ENCODE measurements at places on chromosomes 13 and 19.
A peak's percentile ranks its signal among the peaks of the same experiment; 100 is the strongest.

DNA sequence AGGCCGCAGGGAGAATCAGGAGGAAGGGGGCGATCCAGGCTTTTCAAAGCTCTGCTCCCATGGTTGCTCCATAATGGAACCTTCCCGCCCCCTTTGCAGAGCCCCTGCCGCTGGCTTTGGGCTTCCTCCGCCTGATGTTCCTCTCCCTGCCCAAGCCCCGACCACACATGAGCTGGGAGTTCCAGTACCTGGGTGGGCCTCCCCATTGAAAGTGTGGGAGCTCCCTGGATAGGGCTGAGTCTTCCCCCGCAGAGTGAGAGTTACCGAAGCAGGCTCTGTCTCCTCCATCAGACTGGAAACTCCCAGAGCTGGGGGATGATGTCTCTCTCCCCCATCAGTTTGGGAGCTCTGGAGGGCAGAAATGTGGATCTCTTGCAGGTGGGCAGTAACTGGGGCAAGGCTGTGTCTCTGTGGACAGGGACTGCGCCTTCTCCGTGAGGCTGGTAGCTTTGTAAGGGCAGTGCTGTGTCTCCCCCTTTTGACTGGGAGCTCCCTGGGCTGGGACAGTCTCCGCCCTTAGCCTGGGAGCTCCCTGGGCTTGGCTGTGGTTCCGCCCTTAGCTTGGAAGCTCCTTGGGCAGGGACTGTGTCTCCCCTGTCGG is 722 bp downstream of the DCAF15 start:
- no peak for DNase-seq

DNA sequence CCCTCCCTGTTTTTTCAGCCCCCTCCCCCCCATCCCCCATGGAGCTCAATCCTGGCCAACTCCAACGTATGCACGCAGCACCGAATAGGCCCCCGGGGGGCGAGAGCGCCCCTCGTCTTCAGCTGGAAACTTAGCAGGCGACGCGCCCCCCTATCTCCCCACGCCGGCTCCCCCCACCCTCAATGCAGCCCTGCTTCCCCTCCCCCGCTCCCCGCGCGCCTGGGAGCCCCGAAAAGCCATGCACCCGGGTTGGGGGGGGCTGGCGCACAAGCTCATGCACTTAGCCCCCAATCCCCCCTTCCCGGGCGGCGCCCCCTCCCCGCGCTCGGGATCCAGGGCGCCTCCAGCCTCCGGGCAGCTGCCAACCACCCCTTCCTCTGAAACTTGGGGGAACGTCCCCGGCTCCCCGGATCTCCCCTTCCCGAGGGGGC is 508 bp downstream of the ZBTB7A start:
- no peak for DNase-seq

DNA sequence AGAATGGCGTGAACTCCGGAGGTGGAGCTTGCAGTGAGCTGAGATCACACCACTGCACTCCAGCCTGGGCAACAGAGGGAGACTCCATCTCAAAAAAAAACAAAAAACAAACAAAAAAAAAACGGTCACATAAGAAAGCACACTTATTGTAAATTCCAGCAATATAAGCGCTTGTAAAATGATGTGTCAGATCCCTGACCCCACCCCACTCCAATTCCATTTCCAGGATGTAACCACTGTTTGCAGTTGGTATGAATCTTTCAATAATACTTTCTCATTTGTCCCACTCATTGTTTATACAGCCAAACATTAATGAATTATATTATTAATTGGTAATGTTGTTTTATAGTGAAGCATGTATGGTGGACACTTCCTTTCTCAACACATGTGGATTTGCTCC is 15.9 kb upstream of the CEACAM1 start:
- no peak for DNase-seq

DNA sequence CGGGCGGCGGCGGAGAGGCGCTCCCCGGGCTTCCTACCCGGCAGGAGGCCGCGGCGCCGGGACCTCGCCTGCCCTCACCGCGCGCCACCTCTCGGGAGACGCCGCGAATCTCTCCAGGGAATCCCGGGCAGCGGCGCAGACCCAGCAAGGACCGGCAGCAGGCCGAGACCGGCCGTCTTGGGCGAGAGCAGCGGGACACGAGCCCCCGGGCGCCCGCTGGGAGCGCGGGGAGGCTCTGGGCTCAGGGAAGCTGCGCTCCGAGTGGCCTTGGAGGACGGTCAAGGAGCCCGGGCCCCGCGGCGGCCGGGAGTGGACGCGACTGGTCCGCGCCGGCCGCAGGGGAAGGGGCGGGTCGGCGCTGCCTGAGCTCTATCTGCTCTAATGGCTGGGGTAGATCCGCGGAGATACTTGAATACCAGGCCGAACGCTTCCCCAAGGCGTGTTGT is 14.7 kb downstream of the CDX2 start:
- DNase-seq, result peak; percentile 58

- no peak for DNase-seq
Observed at GRCh38 chr19:44539991-44540390, 10.5 kb upstream of the CEACAM20 start.

GRCh38 chr19:11375143-11375948 is 880 bp downstream of the SWSAP1 start:
- no peak for DNase-seq

- DNase-seq, result no peak
Observed at GRCh38 chr13:111902726-111903125, 164.2 kb upstream of the SOX1 start.

DNA sequence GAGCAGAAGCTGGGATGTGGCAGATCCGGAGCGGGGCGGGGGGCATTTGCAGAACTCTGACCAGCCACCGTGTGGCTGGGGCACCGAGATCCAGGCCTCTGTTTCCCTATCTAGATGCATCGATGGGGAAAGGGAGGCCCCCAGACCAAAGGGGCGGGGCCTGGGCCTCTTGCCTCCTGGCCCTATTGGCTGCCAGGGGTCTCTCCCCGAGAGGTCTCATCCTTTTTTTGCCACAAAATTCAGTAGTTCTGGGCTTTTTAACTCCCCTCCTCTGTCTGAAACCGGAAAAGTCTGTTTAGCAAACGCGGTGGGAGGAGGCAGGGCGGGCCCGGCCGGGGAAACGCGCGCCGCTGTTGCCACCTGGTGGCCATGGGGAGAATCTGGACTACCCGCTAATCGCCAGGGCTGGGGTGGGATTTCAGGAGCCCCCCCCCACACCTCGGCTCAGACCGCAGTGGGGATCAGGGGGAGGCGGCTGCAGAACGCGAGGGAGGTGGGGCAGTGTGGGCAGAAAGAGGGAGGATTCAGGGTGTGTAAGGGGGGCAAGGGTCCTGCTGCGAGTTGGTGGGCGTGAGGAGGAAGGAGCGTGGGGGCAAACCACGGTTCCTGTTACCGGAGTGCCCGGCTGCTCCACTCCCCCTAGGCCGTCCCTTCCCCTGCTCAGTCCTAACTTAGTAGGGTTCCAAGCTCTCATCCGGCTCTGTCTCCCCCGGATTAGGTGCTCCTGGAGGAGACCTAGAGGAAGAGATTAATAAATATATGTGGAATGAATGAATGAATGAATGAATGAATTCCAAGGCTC is 28.3 kb downstream of the IL12RB1 start:
- DNase-seq, result peak; percentile 58

All from NCI-H524 (cell line).